ELR (cell line): ENCODE measurements at places on chromosomes 6 and 20.

- no peak for DNase-seq
These were observed 133.1 kb downstream of the HFE start for GRCh38 chr6:26220145-26220970.

GRCh38 chr20:61902221-61902869, 163.3 kb downstream of the TAF4 start:
- no peak for DNase-seq

GRCh38 chr6:33333666-33334065, 16.1 kb upstream of the ZBTB22 start:
- DNase-seq: no peak

GRCh38 chr6:150157081-150157480, 14.2 kb downstream of the PPP1R14C start:
- no peak for DNase-seq

- peak; percentile 41 for DNase-seq
These were observed 687 bp downstream of the SLC35A1 start for GRCh38 chr6:87473419-87473903.

- no peak for DNase-seq
These were observed 440.2 kb downstream of the TBC1D32 start for GRCh38 chr6:120894077-120894476.

DNA sequence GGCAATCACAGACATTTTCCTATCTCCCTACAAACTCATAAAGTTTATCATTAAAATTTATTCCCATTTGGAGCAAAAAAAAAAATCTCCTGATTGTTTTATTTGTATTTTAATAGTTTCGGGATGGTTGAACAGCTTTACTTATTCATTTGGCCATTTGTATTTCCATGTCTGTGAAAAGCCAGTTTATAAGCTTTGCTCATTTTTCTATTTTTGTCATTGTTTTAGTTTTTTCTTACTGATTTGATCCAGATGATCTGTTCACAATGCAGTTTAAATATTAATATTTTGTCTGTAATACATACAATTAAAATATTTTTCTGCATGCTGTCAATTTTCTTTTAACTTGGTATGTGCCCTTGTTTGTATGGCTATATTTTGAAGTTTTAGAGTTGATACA, 65.2 kb upstream of the CCN2 start:
- no peak for DNase-seq

DNA sequence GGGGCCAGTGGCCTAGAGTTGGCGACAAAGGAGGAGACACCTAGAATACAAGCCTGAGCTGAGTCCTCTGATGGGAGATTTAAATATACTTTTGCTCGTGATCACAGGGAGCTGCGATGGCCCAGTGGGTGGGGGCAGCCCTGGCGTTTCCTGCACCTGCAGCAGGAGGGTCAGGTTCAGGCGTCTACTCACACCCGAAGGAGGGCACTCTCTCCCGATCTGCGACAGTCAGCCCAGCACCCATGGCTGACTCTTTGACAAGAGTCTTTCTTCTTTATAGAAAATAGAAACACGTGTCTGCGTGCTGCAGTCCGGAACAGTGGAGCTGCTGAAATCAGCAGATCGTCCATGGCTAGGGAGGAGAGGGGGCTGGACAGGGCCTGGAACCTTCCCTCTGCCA, 338.2 kb downstream of the CDH4 start:
- DNase-seq: no peak

- no peak for DNase-seq
These were observed 38.4 kb downstream of the ATP9A start for GRCh38 chr20:51729771-51730170.
